Stimulated activated CD8-positive, alpha-beta memory T cell treated with anti-CD3 and anti-CD28 coated beads, Interleukin-15, amount 100 ng/mL, for 1 hour (primary cell): ENCODE measurements at places on chromosomes 3 and 15.
A peak's percentile ranks its signal among the peaks of the same experiment; 100 is the strongest.

DNA sequence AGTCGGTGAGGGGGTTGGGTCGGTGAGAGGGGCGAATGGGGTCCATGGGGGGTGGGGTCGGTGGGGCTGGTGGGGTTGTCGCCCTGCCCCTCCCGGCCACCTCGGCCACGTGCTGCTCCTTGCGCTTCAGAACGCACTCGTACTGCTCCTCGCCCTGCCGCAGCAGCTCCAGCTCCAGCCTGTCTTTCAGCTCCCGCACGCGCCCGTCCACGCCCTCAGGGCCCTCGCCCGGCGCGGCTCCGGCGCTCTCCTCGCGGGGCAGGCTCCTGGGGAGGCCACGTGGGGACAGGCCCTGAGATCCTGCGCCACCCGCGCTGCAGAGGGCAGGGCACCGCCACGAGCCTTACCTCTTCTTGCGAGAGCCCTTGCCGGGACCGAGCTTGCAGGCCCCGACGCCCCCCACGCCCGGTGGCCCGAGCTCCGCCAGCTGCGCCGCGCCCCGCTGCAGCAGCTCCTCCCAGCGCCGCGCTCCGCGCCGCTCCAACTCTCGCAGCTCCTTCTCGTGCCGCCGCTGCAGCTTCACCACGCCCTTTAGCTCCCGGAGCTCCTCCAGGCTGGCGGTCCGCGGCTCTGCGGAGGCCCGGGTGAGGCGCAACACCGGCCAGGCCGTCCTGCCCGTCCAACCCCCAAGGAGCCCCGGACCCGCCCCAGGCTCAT, 8.2 kb upstream of the ANKRD63 start:
- DNase-seq: no peak

- DNase-seq: no peak
Measured at GRCh38 chr3:106124818-106125217, 256.0 kb upstream of the CBLB start.

DNA sequence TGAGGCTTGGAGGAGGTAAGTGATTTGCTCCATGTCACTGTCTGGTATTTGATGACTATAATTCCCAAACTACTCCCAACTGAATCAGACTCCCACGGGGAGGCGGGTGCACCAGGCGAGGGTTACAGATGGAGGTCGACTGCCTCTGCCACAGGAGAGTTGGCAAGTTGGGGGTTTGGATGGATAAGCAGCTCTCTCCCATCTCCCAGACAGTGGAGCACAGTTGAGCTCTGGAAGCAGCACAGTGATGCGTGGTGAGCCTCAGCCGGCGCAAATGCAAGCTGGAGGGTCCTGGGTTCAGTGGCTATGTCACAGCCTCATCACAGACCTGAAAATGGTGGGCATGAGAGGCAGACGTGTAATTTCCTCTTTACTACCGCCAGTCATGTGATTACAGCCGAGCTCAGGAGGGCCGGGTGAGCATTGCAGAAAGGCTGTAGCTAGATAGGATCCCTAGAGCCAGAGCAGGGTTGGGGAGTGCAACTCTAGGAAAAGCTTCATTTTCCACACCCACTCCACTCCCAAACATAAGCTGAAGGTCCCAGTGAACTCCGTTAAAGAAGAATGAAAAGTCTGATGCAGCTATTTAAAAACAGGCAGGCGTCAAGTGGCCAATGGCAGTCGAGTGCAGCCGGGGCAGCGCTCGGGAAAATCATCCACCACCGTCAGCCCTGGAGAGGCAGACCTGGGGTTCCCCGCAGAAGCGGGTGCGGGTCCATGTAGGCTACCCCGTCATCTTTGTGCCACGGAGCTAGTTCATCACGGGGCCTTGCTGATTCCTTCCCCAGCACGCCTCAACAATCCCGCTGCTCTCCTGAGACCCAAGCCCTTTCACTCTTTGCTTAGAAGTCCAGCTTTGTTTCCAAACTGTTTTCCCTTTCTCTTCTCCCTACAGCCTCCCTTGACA, 33.3 kb upstream of the VPS8 start:
- DNase-seq: no peak

GRCh38 chr15:39789736-39790135, 7.1 kb upstream of the FSIP1 start:
- no peak for DNase-seq

- no peak for DNase-seq
Measured at GRCh38 chr3:66336333-66336766, 115.5 kb downstream of the SLC25A26 start.

GRCh38 chr3:65636326-65636725, 402.4 kb downstream of the MAGI1 start:
- no peak for DNase-seq

GRCh38 chr15:90101969-90102890, at the start of gene IDH2:
Gene IDH2, minus strand, starts transcription at chr15:90102468. Its CDS starts 78 bp downstream, at chr15:90102390.
- DNase-seq: peak; percentile 32

DNA sequence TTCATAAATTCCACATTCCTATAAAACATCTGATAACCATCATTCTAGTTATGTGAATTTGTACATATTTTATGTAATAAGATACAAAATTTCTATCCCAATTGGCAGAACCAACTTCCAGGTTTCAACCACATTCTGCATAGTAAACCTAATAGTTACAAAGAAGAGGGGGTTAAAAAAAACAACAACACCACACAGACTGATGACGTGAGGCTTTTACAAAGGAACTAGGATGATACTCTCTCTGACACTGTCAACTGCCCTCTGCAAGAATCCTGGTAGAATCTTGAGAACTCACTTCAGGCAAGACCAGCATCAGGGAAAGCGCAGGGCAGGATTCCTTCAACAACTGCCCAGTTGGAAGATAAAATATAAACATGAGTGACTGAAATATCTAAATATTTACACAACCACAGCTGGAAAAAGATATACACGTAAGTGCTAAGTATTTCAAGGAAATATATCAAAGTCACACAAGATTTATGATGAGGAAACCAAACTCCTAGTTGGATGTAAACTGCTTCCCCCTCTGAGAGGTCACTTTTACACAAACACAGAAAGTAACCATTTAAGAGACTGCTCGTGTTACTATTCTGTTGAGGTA, 816.4 kb downstream of the ROBO1 start:
- no peak for DNase-seq

DNA sequence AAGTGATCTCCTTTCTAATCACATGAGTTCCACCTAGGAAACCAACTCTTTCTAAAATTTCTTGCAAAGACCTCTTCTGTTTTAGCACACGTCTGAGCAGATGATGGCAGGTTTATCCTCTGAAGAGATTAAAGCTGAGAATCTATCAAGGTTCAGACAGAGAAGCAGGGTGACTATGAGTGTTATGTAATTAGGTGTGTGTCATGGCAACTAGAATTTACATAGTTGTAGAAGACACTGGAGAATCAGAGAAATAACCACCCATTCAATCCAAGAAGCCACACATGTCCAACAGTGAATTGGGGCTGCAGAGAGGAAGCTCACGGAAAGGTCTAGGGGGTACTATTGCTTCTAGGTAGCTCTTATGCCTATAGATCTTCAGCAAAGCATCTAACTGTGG, 600.5 kb downstream of the PYDC2 start:
- no peak for DNase-seq

GRCh38 chr3:33041909-33042308, 55.0 kb downstream of the GLB1 start:
- DNase-seq: no peak

DNA sequence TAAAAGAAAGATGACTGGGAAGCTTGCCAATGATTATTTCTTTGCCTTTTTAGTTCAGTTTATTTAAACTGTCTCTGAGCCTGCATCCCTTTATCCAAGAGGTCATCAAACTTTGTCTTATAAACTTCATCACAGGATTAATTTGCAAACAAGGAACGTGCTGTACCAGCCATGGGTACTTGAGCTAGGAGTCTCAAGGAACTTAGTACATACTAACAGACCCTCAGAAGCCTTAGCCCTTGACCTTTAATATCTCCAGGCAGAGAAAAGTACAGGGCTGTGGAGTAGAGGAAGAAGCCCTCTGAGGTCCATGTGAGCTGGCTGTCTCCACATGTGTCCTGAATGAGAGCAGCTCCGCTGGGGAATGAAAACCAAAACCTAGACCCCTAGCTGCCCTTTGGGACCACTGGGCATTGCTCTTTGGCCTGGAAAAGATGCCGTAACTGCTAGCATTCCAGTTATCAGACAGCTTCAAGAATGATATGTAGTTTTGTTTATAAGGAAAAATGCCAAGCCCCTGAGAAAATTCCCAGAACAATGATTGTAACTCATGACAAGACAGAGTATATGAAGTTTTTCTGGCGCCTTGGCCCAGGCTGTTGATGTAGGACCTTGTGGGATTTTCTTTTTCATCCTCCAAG, 92.1 kb downstream of the ASB7 start:
- DNase-seq: no peak

DNA sequence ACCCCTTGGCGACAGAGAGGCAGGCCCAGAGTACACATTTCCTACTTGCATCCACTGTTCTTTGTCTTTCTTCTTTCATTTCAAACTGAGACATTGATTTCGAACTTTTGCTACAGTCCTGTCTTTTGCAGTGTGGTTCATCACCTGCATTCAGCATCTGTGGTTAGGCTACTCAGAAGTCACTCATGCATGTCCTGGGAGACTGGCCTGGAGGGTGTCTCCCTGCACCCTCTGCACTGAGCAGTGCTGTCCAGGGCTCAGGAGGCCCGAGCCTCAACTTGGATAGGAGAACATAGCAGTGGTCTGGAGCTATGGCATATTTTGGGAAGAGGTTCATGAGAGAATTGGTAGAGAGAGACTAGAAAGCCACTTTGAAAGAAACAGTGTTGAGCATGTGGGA, 240.2 kb upstream of the TPRG1 start:
- no peak for DNase-seq

GRCh38 chr3:88059380-88060170, 520 bp downstream of the ZNF654 start:
- no peak for DNase-seq

- DNase-seq: no peak
Measured at GRCh38 chr3:31728403-31728802, 195.7 kb downstream of the STT3B start.

- no peak for DNase-seq
Measured at GRCh38 chr15:49964061-49964460, 155.0 kb downstream of the ATP8B4 start.

DNA sequence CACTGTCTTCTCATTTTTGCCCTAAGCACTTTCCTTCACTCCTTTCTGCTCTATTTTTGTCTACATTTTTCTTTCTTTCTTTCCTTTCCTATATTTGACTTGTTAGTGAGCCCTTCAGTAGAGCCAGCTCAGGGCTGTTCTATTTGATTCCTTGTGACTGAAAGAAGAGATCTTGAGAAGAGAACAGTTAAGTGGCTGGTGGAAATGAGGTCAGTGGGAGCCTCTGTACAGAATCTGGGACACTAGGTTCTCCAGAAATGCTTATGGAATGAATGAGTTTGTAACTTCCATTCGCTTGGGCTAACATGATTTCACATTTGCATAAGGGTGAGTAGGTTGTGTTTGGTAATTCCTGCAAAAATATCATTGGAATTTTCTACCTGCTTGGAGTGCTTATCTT, 45.6 kb downstream of the CACNA2D3 start:
- DNase-seq: no peak

GRCh38 chr15:49339656-49340055, 83.4 kb upstream of the FGF7 start:
- DNase-seq: no peak

DNA sequence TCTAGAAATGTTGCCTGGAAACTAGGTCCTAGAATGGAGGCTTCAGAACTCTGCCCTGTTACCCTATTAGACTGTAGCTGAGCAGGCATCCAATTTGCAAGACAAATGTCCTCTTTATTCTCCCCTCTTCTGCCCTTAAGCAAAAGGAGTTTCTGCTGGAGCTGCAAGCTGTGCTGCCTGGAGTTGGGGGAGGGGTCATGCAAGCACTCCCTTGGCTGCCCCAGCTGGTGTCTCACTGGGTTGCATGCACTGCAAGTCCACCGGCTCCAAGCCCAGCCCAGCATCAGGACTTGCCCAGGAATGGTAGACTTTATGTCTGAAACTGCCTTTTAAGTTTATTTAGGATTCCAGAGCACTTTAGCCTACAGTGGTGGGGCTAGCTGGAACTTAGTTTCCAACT, 15.7 kb upstream of the RBP2 start:
- DNase-seq: no peak

- no peak for DNase-seq
Measured at GRCh38 chr3:194352667-194353246, 1.6 kb upstream of the CPN2 start.

GRCh38 chr15:72515591-72516389, 41.7 kb downstream of the ARIH1 start:
- no peak for DNase-seq

- no peak for DNase-seq
Measured at GRCh38 chr15:92012368-92012629, 158.8 kb downstream of the SLCO3A1 start.

GRCh38 chr3:71881041-71881440, 96.1 kb upstream of the PROK2 start:
- no peak for DNase-seq

GRCh38 chr3:42263354-42264346, 2.3 kb downstream of the CCK start:
- no peak for DNase-seq

GRCh38 chr3:104291878-104292277, 1074.8 kb upstream of the ALCAM start:
- DNase-seq: no peak

- no peak for DNase-seq
Measured at GRCh38 chr3:52124766-52125165, 29.5 kb downstream of the POC1A start.
